ENCODE measurements at places on chromosomes 6 and 20.

DNA sequence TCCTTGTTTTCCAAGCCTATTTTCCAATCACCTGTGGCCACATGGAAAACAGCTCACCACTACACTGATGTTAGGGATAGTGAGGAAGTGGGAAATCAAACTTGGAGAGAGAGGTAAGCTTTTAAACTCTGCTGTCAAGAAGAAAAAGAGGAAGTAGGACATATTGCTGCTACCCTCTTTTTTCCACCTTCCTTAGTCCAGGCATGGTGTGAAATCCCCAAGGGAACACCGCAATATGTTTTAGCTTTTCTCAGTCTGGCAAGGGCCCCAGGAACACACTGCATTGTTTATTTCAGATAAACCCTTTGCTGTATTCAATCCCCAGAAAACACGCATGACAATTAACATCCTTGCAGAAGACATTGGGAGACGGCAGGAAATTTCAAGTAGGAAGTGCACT lies 61.3 kb downstream of the HS3ST5 start:
- DNase-seq = no peak

- DNase-seq = no peak
Observed at GRCh38 chr6:3585320-3585935, 128.6 kb upstream of the SLC22A23 start.

GRCh38 chr6:65638047-65638831 lies 68.8 kb downstream of the EYS start:
- DNase-seq = no peak

GRCh38 chr6:31471711-31472110 lies 26.2 kb upstream of the MICB start:
- DNase-seq = no peak

- no peak for DNase-seq
Observed at GRCh38 chr6:75528423-75528822, 34.8 kb upstream of the FILIP1 start.

GRCh38 chr6:73832313-73832712 lies 136.3 kb downstream of the CD109 start:
- no peak for DNase-seq

DNA sequence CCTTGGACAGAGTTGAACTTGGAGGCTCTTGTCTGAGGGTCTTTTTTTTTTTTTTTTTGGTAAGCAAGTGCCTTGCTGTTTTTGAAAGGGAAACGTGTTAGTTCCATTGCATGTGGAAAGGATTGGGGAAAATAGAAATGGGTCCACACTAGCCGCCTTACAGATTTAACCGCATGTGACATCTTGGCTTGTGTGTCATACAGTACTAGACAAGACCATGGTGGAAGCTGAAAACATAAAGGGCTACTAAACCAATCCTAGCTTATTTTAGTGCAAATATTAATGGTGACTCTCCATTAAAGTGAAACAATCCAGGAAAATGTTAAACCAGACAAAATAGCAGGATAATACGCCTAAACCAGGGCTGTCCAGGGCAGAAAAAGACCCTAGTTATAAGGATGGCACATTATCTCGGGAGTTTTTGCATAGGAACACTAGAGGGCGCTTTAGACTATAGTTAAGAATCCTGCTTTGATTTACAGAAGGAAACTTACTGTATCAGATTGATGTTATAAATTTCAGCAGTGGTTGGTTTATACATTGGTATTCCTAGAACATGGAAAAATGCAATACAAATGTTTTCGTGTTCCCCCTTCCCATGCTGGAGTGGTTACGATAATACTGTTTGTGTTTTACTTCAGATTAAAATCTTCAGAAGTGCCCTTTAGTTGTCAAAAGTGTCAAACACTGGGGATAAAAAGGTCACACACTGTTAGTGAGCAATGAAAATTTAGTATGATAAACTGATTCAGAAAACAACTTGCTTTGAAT lies 59.8 kb upstream of the DEK start:
- peak; percentile 55 for DNase-seq

- DNase-seq = peak; percentile 19
Observed at GRCh38 chr20:2237059-2237458, 58.7 kb upstream of the TGM3 start.

GRCh38 chr20:38209736-38210405 lies 44.8 kb upstream of the TGM2 start:
- no peak for DNase-seq

GRCh38 chr20:21613512-21613911 lies 92.0 kb upstream of the PAX1 start:
- DNase-seq = no peak

GRCh38 chr6:76220805-76221204 lies 148.3 kb upstream of the IMPG1 start:
- DNase-seq = no peak

- no peak for DNase-seq
Observed at GRCh38 chr20:45487231-45487635, 17.7 kb downstream of the WFDC2 start.

DNA sequence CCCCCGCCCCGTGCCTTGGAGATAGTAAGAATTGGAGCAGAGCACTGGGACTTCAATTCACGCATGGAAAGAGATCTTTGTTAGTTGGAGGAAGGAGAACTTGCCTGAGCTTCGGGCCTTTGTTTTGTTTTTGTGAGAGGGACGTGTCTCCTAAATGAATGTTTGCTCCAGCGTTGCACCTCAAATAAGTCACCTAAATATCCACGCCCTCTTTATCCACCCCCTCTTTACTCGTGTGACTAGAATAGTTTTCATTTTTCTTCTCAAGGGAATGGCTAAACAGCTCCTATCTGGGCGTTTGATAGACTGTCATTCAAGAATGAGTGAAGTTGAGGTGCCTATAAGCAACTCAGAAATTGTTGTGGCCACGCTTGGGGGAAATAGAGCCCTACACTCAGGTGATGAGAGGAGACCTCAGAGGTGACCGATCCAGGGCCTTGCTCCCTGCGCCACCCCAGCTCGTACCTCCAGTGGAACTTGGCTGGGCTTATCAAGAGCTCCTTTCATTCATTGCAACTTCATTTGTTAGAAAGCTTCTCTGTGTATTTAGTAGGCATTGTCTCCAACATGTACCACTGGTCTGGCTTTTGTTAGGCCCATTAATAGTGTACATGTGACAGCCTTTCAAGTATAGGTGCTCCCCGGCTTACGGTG lies 861 bp downstream of the PCMTD2 start:
- DNase-seq = peak; percentile 34

DNA sequence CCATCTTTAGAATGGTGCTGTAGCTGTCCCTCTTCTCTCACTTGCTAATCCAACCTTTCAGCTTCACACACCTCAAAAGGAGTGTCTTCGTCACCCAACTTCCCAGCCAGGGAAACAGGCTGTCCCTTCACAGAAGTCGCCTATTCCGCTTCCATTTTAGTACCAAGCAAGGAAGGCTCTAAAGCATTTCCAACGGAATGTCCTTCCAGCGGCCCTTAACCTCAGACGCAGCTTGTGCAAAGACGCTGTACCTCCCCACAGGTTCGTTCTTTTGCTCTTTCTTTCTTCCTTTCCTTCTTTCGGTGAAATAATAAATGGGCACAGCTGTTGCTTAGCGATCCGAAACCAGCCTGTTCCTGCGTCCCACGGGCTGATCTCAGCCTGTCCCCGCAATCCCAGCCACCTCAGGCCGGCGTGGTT lies 1.5 kb downstream of the PTPRT start:
- DNase-seq = no peak

- DNase-seq = no peak
Observed at GRCh38 chr6:137967689-137968454, 100.8 kb downstream of the TNFAIP3 start.
